Psoas muscle (tissue), 8 donors: ENCODE measurements at places on chromosomes 7 and 10. TPM values are rescaled to one million over a fixed set of nuclear protein-coding genes. Genes with fewer than 3 reads are reported as not detected.

- no peak for DNase-seq
These were observed 3.2 kb downstream of the MINDY3 start for GRCh38 chr10:15857107-15857575.

- no peak for DNase-seq
These were observed 248.5 kb downstream of the DNAJB6 start for GRCh38 chr7:157585113-157585861.

The TUBB8 gene
- polyA plus RNA-seq: not detected

The LIPM gene
- not detected for polyA plus RNA-seq

The RALA gene
- 33.9 TPM for polyA plus RNA-seq

The CYP3A5 gene
- polyA plus RNA-seq: 0.13 TPM

The CELF2 gene
- polyA plus RNA-seq: 9.8 TPM

The KAZALD1 gene
- polyA plus RNA-seq: 3.1 TPM
